ENCODE measurements at places on chromosomes 1 and 21. TPM values are rescaled to one million over a fixed set of nuclear protein-coding genes. Genes with fewer than 3 reads are reported as not detected.

- no peak for DNase-seq
These were observed 669.3 kb downstream of the MATN1 start for GRCh38 chr1:30054126-30054525.

The ZNF593OS gene
- total RNA-seq: not detected

GRCh38 chr1:203189951-203190352 lies 3.4 kb upstream of the CHI3L1 start:
- peak; percentile 60 for DNase-seq

DNA sequence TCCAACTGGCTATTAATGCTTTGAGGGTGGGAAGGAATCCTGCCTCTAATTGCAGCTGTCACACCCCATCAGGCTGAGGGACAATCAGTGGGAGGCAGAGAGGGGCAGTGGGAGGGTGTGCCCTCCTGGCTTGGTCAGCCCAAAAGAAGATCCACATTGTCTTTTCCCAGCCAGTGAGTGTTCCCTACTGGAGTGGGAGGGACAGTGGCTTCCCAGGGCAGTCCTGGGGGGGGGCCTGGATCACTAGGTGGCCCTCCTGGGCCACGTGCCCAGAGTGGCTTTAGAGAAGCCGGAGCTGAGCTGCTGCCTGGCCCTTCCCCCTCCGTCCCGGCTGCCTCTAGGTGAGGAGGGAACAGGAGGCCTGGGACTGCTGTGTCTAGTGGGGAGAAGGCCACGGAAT lies 14.0 kb downstream of the INKA2 start:
- DNase-seq: no peak
